Stimulated activated naive CD4-positive, alpha-beta T cell treated with Interleukin-2 at 50 U/mL for 16 hours (primary cell): ENCODE measurements at places on chromosomes 2 and 18.

DNA sequence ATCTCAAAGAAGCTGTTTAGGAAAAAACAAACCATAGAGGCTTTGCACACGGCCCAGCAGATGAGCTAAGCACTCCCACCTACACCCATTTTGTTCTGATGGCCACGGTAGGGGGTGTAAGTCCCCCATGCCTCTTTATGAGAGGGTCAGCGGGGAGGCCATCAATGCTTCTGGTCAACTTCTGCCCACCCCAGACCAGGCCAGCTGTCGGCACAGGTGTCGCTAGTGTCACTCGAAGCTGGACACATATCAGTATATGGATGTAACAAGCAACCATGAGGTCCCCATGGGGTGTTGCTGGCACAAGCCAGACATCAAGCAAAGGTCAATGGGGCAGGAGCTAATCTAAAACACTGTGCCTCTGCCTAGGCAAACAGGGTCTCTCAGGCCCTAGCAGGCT is 23.7 kb upstream of the SLC35F6 start:
- DNase-seq = no peak

DNA sequence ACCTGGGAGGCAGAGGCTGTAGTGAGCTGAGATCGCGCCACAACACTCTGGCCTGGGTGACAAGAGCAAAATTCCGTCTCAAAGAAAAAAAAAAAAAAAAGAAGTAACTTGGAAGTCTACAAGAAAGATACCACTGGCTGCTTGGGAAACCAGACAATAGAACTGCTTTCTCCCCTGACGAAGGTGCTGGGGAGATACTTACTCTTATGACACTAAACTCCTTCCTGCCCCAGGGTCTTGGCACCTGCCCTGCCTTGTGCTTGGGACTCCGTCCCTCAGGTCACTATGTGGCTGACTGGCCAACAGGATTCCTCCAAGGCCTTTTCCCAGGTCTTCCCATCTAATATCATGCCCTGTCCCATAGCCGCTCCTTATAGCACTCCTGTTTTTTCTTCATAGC is 30.7 kb downstream of the INPP5D start:
- DNase-seq = no peak

GRCh38 chr2:36675579-36676282 is 20.8 kb upstream of the VIT start:
- no peak for DNase-seq

- DNase-seq = no peak
These were observed 20.7 kb upstream of the GYPC start for GRCh38 chr2:126635281-126635680.

- DNase-seq = no peak
These were observed 90.4 kb downstream of the TMEM247 start for GRCh38 chr2:46569766-46570165.

- DNase-seq = no peak
These were observed 51.4 kb upstream of the EML6 start for GRCh38 chr2:54671875-54672589.

- DNase-seq = no peak
These were observed 81.1 kb upstream of the SLC39A10 start for GRCh38 chr2:195575879-195576401.

- no peak for DNase-seq
These were observed 53.3 kb upstream of the GULP1 start for GRCh38 chr2:188238386-188238785.

DNA sequence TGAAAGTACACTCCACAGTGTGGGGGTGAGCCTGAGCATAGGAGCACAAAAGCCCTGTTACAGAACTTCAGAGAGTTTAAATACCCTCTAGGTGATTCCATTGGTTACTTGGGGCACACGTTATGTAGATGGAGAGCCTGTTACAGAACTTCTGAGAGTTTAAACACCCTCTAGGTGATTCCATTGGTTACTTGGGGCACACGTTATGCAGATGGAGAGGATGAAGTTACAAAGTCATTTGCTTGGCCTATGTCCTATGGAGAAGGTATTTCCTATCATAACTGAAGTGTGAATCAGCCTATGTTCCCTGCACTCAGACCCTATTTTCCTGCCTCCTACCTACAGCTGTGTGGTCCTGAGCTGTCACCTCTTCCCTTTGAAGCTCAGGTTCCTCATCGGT is 3.8 kb upstream of the CAPN10 start:
- no peak for DNase-seq

- no peak for DNase-seq
These were observed 10.9 kb downstream of the INO80D start for GRCh38 chr2:206075113-206075512.

DNA sequence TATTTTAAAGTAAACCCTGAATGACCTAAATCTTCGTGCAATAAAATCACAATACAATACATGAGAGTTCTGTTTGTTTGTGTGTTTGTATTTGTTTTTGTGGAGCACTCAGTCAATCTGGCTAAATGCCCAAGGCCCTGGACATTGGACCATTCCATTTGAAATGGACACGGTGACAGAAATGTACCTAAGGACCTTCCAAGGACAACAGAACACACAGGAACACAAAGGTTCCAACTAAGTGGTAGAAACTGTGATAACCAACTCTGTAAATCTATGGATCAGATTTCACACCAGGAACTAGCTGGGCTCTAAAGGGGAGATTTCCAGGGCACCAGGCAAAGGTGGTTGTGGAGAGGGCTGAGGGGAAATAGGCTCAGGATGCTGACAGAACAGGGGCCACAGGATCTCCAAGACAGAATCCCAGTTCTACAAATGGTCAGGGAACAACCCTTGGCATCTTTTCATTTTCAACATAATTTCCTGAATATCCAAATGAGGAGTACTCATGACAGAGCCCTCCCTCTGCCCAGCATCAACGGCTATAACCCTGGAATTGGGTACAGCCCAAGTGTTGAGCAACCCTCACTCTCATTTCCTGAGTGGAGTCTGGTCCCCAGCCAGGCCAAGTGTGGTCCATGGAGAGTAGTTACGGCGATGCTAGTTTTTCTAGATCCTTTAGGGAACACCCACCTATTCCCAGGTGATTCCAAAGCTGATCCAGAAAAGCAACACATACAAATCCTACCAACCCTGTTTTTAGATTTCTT is 78.4 kb downstream of the NCKAP5 start:
- no peak for DNase-seq

GRCh38 chr18:34834897-34835296 is 124.8 kb downstream of the DTNA start:
- no peak for DNase-seq

GRCh38 chr2:2328848-2329247 is 2.2 kb downstream of the MYT1L start:
- no peak for DNase-seq

- no peak for DNase-seq
These were observed 9.0 kb downstream of the ERFE start for GRCh38 chr2:238167761-238168160.
